ENCODE measurements at places on chromosomes 5 and 9.
A peak's percentile ranks its signal among the peaks of the same experiment; 100 is the strongest.

GRCh38 chr9:76136986-76137385 lies 246.5 kb downstream of the PCSK5 start:
- DNase-seq: no peak

DNA sequence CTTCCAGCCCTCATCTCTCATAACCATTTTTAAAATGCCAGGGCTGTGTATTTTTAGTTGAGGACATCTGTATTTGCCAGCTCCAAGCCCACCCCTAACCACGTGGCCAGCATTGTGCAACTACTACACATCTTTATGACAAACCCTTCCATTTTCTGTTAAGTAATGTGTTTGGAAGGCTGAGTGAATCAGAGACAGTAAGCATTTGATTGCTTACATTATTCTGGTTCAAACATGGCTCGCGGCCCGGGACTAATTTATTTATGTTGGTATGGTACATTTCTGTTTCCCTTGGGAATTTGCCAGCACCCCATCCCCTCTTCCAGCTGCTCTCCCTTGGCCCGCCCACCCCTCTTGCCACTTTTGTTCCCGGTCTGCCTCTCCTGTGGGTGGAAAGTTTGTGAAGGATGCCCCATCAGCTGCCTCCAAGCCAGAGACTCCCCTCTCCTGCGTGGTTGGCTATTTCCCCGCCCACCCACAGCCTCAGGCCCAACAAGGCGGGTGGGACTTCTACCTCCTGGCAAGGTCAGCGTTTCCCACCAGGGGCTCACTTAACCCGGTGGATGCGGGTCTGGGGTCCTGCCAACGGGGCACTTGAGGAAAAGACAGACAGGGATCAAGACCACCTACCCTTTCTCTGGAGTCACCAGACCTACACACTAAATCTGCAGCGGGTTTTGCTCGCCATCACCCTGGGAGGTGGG lies 162.2 kb downstream of the HSD17B3 start:
- peak; percentile 71 for DNase-seq

GRCh38 chr5:43676083-43676840 lies 73.3 kb downstream of the NNT start:
- no peak for DNase-seq

- DNase-seq: no peak
These were observed 63.3 kb downstream of the CARTPT start for GRCh38 chr5:71782393-71782770.

- DNase-seq: no peak
These were observed 92.1 kb downstream of the PIP5K1B start for GRCh38 chr9:68797116-68797515.

- no peak for DNase-seq
These were observed 353.5 kb downstream of the ADAMTS6 start for GRCh38 chr5:65128226-65128625.

GRCh38 chr5:131710391-131710790 lies 75.4 kb upstream of the RAPGEF6 start:
- no peak for DNase-seq

GRCh38 chr5:131436081-131436480 lies 172.2 kb downstream of the CDC42SE2 start:
- DNase-seq: no peak

GRCh38 chr5:136174021-136174659 lies 18.8 kb downstream of the SMIM32 start:
- peak; percentile 48 for DNase-seq

DNA sequence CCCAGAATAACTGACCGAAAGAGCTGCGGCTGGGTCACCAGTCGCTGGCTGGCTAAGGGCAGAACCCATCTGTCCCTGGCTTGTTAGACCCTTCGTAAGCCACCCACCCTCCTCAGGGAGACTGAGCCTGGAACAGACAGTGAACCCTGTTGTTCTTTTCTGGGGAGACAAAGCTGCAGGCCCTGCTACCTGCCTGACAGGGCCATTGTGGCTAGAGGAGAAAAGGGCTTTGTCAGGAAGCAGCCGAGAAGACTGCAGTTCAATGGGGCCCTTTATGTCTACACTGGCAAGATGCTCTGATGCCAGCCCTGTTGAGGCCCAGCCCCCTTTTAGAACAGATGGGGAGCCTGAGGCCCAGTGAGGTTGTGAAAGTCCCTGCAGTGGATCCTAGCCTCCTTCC lies 3.7 kb upstream of the NIPAL4 start:
- DNase-seq: no peak

DNA sequence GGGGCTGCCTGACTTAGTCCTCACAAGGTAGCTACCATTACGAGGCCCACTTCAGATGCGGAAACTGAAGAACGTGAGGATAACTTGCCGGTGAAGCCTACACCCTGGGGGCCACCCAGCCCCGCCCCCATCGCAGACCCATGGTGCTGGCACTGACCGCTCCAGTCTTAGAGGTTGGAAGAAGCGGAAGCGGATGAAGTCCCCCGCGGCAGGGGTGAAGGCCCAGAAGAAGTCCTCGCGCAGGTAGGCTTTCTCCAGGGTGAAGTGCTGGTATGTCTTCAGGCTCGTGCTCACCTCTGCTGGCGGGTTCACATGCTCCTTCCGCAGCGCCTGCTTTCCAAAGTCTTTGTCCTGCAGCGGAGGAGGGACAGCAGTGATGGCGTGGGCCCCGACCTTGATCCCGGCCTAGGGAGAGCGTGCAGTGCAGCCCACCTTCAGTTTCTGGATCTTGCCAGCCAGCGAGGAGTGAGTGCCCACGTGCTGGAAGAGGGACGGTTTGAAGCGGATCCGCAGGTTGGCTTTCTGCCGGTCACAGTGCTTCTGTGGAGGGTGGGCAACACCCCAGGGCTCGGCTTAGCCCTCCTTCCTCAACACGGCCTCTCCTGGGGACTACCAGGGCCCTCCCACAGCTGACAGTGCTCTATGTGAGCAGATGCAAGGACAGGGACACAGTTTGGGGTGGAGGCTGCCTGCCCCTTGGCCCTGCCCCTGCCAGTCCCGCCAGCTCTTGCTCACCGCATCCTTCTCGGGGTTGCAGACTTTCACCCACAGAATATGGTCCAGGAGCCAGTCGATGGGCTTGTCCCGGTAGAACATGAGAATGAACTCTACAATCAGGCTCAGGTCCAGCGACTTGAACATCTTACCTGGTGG lies 5.2 kb downstream of the LTC4S start:
- no peak for DNase-seq

- no peak for DNase-seq
These were observed 54.6 kb downstream of the DTWD2 start for GRCh38 chr5:118933703-118934102.

DNA sequence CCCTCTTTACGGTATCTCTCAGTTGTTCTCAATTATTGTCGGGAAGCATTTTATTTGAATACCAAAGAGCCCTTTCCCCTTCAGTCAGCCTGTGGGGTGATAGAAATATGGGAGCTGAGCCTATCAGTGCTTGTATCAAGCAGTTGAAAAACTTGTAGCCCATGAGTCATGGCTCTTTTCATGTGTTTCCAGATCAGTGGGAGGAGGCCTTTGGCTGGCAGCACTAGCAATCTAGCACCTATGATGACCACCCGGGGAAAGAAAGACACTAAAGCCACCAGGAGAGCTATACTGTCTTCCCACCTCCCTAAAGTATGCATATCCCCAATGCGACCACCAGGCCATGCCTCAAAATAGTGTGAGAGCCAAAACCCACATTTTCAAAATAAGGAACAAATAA lies 696.9 kb upstream of the C9orf72 start:
- no peak for DNase-seq

DNA sequence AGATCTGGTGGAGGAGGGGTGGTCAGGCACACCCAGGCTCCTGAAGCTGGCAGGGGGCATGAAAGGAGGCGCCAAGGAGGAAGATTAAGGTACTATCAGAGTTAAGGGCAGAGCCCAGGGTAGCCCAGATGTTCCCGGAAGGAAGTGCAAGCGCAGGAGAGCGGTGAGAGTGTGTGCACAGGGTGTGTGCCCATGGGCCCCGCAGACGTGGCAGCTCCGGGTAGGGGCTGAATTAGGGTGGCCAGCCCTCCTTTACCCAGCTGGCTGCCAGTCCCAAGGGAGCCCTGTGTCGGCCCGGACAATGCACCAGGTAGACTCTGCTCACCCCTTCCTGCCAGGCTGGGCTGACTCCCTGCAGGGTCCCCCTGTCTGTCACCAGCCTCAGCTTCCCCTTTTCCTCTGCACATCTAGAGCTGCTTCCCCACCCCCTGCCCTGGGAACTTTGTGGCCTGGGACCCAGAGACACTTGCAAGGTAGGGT lies at the start of gene SMIM33:
Gene SMIM33 (plus strand): TSS at position 184 of the 480 bp plus-strand sequence. CDS start 118 bp downstream, at position 302.
- no peak for DNase-seq

- no peak for DNase-seq
These were observed 542 bp downstream of the GGTA1 start for GRCh38 chr9:121499177-121499426.

DNA sequence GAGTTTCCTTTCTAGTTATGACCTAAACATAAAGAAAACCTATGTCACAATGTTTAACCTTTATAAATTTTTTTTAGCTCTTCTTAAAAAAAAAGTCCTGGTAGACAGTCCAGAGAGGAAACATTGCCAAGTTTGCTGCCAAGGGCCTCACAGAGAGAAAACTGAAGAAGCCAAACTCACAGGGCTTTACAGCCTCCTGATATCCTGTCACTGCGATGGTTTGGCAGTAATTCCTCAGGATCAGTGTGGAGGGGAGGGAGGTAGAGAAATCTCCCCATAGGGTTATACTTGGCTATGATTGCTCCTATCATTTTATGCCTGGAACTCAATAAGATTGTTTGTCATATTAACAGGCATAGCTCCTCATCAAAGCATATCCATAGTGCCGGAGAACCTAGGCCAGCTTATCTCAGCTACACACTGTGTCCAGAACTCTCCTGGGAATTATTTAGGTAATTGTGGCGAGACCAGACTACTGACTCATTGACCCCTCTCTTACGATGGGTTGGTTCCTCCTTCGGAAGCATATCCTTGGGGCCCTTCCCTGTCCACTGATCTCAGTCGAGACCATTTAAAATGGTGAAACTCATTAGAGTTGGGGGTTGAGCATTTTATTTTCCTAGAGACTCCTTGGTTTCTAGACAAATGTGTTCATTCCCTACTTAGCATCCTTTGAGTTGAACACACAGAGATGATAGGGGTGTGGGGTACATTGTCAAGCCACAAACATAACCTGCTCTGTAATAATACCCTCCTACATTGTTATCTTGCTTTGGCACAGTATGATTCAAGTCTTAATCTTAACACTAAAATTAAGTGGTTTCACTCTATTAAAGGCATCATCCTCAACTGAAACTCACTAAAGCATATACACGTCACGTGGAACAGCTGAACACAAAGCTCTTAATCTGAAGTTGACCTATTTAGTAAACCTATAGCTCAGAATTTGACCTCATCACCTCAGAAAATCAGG lies 53.4 kb upstream of the TMC1 start:
- DNase-seq: no peak

DNA sequence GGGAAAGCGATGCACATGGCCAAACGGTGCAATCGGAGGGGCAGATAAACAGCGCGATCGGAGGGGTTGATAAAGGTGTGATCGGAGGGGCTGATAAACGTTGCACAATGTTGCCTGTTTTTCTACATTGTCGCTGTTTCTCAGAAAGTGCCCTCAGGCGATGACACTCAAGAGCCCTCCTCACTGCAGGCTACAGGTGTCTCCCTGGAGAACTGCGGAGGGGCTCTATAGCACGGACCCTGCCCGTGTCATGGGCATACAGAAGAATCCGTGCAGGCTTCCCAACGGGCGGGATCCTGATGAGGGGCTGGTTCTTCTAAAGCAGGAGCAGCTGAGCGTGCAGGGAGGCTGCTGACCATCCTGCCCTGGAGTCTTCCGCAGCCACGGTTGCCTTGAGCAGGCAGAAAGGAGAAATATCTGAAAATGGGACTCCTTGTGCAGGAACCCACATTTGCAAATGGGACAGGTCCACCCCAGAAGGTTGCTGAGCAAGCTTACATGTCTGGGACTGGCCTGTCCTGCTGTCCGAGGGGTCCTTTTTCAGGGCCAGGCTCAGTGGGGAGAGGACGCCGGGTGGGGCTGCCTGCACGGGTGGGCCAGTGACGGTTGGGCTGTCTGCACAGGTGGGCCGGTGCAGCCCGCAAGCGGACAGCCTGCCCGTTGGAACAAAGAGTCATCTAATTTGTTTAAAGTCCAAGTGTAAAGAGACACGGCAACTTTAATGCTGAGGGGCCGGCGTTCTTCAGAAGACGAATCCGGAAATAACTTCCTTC lies 25.1 kb upstream of the LPCAT1 start:
- DNase-seq: no peak

- no peak for DNase-seq
These were observed 761.3 kb upstream of the DMAC1 start for GRCh38 chr9:8560560-8561525.

DNA sequence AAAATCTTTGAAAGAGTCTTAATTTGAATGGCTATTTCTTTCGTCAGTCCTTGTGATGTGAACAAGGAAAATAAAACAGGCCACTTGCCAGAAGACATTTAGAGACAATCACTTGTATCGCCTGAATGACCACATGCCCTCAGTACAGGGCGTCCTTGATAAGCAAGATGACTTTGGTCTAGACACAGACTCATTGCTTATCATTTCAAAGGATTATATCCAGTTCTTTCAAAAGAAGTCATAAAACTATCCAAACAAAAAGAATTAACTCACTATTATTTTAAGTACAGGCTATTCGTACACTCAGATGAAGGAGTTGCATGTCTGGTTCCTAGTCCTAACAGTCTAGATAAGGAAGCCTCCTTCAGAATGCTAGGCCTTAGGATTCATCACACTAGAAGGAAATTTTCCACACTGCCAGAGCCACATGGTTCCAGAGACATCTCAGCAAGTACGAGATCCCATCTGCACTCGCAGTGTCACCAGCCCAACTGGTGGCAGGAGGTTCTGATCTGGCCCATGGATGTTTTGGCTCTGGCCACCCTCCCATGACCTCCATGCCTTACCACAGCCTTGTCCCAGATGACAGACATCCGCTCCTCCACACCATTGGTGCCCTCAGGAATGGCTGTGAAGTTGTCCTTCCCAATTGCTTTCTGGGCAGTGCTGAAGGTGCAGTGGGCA lies 109.6 kb downstream of the DPYSL3 start:
- no peak for DNase-seq

- no peak for DNase-seq
These were observed 28.6 kb upstream of the TMEM250 start for GRCh38 chr9:136147038-136147889.

GRCh38 chr9:90189306-90189705 lies 453.3 kb downstream of the DIRAS2 start:
- no peak for DNase-seq

DNA sequence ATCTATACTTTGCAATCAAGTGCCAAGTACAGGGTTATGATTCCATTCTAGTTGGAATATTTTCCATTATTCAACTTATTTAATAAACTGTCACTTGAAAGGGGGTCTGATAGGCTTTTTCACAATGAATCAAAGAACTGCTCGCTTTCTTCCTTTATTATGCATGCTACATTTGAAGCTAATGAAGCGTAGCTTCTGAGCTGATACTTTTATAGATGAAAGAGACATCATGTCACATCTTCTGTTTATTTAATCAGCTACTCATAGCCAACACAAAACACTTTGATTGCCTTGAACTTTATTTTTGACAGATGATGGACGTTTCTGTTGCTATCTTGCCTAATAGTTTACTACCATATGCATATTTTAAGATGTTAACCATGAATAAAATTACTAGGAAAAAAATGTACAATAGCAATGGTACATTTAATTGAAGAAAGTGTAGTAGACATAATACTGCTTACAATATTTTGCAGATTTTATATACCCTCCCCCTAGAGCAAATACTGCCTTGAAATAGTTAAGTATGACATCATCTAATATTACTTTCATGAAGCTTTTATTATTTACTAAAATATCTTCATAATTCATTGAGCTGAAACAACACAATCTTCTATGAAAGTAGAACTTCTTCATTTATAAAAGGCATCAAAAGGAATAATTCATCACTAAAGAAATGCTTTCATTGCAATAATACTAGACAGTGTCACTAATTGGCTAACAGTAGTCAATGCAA lies 529.3 kb upstream of the TYRP1 start:
- no peak for DNase-seq
